ENCODE measurements at places on chromosomes 13 and 19.

DNA sequence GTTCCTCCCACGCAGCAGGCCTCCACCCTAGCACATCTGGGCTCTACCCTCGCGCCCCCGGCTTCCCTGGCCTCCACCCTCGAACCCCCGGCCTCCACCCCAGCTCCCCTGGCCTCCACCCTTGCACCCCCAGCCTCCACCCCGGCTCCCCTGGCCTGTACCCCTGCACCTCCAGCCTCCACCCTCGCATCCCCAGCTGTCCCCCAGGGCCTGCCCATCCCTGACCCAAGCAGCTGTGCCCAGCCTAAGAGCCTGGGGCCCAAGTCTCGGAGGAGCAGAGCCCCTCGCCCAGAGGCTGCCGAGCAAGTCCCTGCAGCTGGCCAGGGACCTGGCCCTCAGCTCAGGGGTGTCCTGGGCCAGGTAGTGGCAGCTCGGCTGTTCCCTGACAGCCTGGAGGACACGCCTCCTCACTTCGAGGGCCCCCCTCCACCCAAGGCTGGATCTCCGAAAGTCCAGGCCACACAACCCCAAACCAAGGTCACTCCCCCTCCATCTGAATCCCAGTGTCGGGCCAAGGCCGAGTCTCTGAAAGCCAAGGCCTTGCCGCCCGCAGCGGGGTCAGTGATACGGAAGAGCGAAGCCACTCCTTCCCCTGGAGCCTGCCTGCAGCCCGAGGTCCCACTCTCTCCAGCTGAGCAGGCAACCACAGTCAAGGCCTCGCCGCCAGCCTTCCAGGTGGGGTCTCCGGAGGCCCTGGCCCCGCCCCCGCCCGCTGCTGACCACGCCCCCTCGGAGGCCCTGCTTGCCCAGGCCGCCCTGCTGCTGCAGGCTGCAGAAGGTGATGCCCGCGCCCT is 7.9 kb upstream of the ARHGAP33 start:
- no peak for DNase-seq

DNA sequence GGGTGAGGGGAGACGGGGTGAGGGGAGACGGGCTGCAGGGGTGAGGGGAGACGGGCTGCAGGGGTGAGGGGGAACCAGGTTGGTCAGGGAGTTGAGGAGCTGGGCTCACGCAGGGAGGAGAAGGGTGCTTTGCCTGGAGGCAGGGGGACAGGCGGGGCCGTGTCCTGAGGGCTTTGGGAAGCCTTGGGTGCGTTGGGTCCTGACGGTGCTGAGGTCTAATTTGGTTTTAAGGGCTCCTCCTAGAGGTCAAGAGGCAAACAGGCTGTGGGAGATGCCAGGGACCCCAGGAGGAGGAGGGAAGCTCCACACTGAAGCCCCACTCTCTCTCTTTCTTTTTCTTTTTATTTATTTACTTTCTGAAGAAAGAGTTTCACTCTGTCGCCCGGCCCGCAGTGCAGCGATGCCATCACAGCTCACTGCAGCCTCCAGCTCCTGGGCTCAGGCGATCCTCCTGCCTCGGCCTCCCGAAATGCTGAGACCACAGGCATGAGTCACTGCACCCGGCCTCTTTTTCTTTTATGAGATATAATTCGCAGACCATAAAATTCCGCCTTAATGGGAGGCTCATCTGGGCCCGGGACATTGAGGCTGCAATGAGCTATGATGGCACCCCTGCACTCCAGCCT is 9.3 kb upstream of the MISP start:
- DNase-seq = no peak

DNA sequence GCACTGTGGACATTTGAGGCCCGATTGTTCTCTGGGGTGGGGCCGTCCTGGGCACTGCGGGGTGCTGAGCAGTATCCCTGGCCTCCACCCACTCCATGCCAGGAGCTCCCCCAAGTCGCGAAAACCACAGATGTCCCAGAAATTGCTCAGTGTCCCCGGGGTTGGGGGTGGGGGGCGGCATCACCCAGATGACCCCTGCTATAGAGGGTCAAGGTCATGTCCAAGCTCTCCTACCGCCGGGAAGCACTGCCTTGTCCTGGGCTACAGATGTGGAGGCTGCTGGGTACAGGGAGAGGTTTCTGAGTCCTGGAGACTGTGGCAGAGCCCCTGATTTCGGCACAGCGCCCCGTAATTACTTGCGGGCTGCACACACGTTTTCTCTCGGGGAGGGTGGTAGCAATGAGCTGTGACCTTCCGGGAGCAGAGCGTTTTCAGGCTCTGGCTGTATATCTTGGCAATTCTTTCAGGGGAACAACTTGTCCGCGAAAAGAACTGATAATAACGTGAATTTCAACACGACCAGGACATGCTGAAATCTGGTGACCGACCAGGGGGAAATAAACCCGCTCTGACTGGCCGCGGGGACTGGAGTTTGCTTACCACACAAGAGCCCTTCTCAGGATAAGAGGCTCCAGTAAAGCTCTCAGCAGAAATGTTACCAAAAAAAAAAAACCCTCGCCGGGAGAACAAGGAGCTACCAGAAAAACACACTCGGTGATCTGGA is 68.1 kb downstream of the GNG7 start:
- no peak for DNase-seq

GRCh38 chr13:111119966-111120365 is 4.9 kb downstream of the ARHGEF7 start:
- DNase-seq = no peak

DNA sequence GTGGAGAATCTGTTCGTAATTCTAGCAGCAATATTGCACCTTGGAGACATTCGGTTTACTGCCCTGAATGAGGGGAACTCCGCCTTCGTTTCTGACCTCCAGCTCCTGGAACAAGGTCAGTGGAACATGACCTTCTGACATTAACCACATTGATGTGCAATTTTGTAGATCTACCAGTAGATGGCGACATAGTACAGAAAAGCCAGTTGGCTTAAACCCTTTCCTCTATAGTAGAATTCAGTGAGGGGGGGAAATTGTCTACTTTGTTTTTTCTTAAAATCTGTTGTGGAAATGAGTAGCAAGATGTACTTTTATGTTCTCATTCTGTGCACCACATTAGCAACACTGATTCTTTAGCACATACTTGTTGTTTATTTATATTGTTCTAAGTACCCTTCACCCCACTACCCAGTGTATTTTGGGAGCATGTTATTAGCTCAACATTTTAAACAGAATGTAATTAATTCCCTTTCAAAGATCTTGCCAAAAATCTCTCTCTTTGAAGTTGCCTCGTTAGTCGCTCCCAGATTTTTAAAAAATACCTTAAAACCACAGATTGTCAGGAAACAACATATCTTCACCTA is 332.2 kb downstream of the MYO16 start:
- peak; percentile 57 for DNase-seq

- DNase-seq = no peak
Measured at GRCh38 chr19:41621226-41621625, 5.6 kb downstream of the CEACAM4 start.

DNA sequence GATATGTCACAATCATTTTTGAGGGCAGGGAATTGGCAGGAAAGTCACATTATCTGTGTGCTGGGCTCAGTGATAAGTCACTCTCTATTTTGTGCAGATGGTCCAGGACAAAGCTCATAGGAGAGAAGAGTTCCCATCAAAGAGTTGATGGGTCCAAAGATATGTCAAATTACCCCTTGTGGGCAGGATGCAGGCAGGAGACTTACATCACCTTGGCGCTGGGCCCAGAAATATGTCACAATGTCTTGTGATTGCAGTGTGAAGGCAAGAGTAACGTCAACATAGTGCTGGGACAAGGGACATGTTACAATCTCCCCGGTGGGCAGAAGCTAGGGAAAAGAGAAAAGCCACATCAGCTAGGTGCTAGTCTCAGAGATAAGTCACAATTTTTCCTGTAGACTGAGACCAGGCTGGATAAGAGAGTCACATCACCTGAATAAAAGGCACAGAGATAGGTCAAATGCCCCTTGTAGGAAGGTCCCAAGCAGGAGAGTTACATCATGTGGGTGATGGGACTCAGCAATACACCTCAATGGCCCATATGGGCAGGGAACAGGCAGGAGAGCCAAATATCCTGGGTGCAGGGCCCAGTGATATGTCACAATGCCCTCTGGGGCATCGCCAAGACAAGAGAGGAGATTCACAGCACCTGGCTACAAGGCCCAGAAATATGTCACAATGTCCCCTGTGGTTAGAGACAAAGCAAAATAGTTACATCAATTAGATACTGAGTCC is 47.9 kb downstream of the ZNF99 start:
- DNase-seq = no peak

GRCh38 chr19:29593869-29594268 is 12.2 kb upstream of the POP4 start:
- no peak for DNase-seq

DNA sequence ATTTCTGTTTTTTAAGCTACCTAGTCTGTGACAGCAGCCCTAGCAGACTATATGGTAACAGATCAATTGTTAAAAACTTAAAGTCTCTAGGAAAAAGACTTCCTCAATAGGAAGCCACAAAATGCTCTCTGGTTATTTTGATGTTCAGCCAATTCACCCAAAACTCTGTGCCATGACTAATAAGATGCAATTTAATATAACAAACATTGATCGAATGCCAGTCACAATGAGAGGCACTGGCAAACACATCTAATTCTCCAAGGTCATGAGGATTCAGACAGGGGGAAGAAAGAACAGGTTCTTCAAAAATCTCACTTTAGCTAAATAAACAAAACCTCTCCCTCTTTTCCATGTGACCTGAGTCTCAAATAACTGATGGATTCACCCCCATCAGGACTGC is 107.5 kb downstream of the SUCLA2 start:
- DNase-seq = no peak

DNA sequence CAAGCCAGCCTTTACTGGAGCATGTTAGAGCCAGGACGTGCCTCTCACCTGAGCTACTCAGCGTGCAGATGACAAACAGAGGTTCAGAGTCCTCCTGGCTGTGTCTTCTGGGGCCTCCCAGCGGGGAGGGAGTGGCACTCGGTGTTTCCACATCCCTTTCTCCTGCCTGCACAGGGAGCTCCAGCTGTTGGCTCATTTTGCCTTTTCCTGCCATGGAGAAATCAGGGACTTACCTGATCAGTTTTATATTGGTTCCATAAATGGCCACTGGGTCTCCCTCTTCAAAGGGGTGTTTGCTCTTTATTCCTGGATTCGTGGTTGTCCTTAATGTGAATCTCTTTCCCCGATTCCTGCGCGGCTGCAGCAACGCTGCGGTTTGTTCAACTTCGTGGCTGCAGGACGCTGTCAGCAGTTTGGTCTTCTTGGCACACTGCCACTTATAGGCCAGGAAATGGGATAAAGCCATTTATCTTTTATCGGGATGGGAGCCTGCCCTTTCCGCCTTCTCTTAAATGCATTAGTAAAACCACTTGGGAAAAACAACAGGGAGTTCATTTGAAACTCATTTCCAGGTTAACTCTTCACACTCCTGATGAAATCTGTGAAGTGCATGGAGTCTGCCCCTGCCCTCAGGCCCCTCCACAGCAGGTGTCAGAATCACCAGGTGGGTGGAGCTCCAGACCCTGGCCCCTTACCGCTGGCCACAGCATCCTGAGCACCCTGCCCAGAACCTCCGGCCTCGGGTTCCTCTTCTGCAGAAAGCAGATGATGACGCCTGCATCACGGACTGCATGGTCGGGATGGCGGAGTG is 39.8 kb upstream of the MCF2L start:
- DNase-seq = peak; percentile 80

- DNase-seq = no peak
Measured at GRCh38 chr19:18046059-18046718, 38.2 kb downstream of the ARRDC2 start.

- DNase-seq = no peak
Measured at GRCh38 chr19:8259922-8260247, 48.3 kb downstream of the CD320 start.

GRCh38 chr19:53993448-53993847 is 2.0 kb downstream of the CACNG6 start:
- no peak for DNase-seq

DNA sequence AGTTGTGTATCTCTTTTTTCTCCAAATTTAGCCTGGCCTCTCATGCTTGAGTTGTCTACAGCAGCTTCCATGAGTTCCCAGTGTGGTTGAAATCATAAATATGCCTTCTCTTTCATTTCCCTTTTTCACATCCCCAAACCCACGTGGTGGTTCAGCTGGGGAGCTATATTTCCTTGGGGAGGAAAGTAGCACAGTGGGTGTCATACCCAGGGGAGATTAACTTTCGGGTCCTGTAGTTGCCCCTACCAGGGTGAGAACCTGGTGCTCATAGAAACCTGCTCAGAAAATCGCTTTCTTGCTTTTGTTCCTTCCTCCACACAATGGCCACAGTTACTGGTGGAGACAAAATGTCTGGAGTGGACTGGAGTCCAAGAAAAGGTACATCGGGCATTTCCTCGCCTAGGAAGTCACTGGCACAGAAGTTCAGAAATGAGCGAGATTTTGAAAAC is 7.0 kb upstream of the LILRA4 start:
- peak; percentile 66 for DNase-seq

DNA sequence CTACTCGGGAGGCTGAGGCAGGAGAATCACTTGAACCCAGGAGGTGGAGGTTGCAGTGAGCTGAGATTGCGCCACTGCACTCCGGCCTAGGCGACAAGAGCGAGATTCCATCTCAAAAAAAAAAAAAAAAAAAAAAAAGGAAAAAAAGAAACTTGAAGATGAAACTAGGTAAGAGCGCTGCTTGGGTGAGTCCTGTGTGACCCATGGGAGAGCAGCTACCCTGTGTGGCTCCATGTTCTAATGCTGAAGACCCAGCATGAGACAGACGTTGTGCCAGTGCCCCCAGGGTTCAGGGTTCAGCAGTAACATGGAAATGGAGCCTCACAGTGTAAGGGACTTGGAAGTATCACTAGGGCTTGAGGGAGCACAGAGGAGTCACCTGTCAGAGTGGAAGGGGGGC is 5.9 kb downstream of the ZNF784 start:
- DNase-seq = no peak

DNA sequence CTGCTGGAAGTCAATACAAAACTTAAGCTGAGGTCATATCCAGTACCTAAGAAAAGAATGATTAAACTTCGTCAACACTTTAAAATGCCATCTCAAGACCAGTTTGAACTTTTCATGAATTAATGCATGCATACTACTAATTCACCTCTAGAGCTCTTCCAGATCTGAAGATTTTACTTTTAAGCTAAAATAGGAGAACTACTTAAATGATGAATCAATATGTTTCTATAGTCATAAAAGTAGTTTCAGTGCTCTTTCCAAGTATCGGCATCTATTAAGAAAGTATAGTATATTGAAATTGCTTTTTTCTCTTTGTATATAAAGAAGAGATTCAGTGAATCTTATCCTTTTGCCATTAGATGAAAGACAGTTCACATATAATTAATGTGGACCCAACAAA is 1123.9 kb downstream of the PCDH9 start:
- no peak for DNase-seq

DNA sequence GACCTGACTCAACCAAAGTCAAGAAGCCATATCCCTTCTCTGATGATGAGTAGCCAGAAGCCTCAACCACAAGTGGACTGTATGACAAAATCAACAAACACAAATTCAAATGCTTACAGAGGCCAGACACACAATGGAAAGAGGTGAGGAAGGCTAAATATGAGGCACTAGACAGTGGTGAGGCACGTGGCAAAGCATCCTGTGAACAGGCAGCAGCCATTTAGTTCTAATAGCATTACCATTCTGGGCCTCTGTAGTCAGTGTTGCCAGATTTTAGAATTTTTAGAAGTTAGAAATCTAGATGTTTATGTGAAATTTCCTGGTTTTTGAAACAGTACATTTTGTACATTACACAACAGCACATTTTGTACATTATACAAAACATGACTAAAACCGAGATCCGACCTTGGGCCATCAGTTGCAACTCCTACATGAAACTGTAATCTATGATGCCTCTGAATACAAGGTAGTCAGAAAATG is 403.3 kb downstream of the COG6 start:
- DNase-seq = no peak

GRCh38 chr19:48274938-48275337 is 5.1 kb downstream of the ZNF114 start:
- DNase-seq = no peak

- DNase-seq = no peak
Measured at GRCh38 chr19:2731181-2731995, 8.4 kb downstream of the SLC39A3 start.

Measured in Peyer's patch (tissue), 4 donors.